CD4-positive, alpha-beta T cell treated with Interleukin-12 subunit alpha and Interleukin-12 subunit beta, for 1 hour (primary cell): ENCODE measurements at places on chromosomes 11 and 22.

- DNase-seq: no peak
Observed at GRCh38 chr11:110065189-110065588, 28.0 kb upstream of the ZC3H12C start.

DNA sequence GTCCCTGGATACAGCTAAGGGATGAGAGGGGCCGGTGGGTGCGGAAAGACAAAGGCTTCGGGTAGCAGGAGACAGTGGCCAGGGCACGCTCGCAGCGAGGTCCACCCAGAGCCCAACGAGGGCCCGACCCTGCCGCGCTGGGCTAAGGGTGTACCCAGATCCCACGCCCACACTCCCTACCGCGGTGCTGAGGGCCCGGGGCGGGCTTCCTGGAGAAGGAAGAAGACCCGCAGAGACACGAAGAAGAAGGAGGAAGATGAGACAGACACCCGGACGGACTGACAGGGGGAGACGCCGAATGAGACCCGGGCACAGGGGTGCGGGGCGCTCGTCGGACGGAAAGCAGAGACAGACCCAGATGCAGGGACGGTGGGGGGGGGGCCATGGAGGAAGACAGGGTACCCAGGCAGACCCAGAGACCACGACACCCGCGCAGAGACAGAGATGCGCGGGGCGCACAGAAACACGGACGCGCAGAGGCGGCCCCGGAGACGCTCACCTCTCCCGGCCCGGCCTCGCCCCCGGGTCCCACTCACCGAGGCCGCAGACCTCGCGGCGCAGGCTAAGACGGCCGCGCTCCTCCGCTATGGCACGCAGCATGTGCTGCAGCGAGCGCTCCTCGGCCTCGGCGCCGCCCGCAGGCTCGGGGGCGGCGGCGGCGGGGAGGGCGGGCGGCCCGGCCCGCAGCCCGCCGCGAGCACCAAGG is 437 bp downstream of the KIAA0930 start:
- no peak for DNase-seq

- DNase-seq: no peak
Observed at GRCh38 chr22:29109822-29110221, 37.0 kb downstream of the KREMEN1 start.

- no peak for DNase-seq
Observed at GRCh38 chr11:1293619-1294015, 15.8 kb downstream of the TOLLIP start.

- DNase-seq: no peak
Observed at GRCh38 chr11:133541021-133541719, 8.9 kb upstream of the OPCML start.

- DNase-seq: no peak
Observed at GRCh38 chr11:28730336-28730735, 622.1 kb downstream of the METTL15 start.

DNA sequence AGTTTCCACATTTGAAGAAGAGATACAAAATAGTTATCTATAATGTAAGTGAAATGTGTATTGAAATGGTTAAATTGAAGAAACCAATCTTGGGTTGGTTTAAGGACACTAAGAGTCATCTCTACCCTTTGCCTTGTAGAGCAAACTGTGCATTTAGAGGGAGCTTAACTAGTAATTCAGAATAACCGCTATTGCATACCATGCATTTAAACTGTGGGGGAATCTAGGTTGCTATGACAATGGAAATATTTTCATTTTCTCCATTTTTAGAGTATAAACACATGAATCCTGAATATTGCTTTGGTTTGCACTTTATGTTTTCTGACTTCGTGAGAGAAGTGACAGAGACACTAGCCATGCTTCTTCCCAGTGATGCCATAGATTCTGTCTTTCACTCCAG is 39.7 kb downstream of the FAT3 start:
- DNase-seq: no peak

DNA sequence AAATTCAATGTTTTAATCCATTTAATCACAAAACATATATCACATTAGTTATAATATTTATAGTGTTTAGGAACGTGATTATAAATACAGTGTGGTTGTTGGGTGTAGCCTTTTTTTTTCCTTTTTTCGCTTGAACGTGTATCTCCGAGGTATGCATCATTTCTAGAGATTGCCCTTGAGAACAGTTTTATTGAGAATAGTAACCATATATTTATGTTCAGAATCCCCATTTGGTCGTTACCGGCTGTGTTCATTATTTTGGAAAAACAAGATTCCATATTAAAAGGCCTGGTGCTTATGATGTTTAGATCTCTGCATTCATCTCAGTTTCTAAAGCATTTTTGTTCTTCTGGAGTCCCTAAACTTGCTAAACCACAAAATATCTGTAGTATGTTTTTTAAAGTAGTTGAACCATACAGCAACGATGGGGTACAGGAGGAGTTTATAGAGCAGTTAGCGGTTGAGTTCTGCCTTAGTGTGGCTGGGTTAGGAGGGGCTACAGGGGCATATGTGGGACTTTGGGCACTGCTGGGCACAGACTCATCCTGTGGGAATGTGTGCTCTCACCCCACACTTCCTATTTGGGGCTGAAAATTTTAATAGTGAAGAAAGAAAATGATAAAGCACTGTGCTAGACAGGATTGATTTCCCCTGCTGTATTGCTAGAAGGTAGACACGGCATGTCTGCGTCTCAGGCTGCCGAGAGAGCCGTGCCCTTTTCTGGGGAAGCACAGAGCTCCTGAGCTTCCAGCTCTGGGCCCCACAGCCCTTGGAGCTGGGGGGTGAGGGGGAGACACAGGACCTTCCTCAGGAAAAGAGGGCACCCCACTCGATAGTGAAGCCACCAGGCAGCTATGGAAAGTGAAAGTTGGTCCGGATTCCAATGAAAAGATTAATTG is 81.5 kb upstream of the PPARA start:
- no peak for DNase-seq

DNA sequence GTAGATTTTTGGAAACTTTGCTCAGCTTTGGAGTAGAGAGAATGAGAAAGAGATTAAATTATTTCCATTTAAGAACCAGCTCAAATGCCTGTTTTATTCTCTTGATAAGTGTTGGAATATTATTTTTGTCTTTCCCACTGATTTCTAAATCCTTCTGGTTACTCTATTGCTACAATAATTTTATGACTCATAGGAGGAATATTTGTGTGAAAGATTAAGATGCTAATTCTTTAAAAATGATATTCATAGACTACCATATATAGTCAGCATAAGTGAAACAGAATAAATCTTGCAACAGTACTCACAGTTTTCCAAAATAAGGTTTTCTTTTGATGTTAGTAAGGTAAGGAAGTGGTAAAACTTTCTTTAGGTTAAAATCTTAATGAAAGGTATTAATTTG is 60.9 kb downstream of the YAP1 start:
- no peak for DNase-seq

GRCh38 chr22:46612341-46612903 is 7.8 kb upstream of the GRAMD4 start:
- no peak for DNase-seq

DNA sequence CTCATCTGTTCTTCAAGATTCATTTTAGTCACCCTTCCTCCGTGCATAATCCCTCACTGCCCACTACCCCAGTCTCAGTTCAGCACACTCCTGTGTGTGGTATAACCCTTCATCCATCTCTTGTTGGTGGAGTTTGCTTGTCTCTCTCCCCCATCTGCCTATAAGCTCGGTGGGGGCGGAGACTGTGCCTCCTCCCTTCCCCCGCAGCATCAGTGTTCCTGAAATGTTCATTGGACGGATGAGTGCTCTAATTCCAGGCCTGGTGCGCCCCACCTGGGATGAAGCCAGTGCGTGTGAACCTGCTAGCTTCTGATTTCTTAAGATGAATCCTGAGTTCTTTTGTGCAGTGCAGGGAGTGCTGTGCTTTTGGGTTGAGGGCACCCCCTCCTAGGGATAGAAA is 100.0 kb downstream of the GRIK4 start:
- DNase-seq: no peak

- DNase-seq: no peak
Observed at GRCh38 chr11:44970293-44970692, 19.6 kb upstream of the TP53I11 start.

- no peak for DNase-seq
Observed at GRCh38 chr22:24485170-24485569, 10.0 kb upstream of the UPB1 start.

DNA sequence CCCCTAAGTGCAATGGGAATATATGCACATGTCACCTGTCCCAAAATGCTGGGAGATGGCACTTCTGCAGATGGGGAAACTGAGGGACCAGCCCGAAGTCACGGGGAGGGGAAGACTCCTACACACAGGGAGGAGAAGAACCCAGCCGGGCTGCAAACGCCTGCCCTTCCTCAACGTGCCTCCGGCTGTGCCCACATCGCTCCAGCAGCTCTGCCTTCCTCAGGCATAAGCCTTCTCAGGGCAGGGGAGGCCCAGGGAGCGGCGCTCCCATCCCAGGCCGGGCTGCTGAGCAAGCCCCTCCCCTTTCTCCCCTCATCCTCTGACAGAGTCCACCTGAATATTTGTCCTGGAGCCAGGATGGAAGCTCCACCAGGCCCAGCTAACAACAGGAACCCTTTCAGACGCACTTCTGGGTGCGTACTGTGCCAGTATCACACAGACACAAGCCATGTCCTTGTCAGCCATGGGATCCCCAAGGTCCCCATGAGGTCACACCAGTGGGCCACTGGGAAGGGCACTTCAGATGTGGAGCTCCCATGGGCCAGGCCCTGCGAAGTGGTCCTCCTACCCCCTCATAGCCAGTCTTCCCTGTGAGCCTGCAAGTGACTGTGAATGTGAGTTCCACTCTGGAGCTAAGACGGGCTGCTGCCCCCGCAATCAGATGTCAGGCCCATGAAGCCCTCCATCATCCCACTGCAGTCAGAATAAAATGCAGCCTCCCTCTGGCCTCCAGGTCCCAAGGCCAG is 2.5 kb upstream of the CD81 start:
- DNase-seq: no peak

DNA sequence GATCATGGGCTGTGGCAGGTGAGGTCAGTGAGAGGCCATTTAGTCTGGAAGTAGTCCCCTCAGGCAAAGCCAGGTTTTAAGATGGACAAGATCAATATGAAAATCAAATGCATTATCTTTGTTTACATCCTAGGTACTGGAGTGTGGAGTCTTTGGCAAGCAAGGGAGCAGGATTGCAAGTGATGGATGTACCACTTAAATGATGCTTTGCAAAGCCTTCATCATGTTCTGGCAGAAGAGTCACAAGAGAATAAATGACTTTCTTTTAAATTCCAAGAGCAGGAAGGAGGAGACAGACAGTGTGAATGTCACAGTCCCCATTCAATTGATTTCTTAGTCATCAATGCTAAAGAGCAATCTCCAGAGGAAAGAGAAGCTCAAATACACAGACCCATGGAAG is 908.3 kb downstream of the FAM181B start:
- DNase-seq: no peak

- no peak for DNase-seq
Observed at GRCh38 chr11:8355416-8355742, 91.7 kb upstream of the LMO1 start.

- DNase-seq: no peak
Observed at GRCh38 chr11:45477588-45477987, 187.8 kb downstream of the CHST1 start.

GRCh38 chr11:134794192-134794591 is 382.1 kb upstream of the B3GAT1 start:
- DNase-seq: no peak

GRCh38 chr11:90908074-90908473 is 685.2 kb upstream of the CHORDC1 start:
- no peak for DNase-seq

DNA sequence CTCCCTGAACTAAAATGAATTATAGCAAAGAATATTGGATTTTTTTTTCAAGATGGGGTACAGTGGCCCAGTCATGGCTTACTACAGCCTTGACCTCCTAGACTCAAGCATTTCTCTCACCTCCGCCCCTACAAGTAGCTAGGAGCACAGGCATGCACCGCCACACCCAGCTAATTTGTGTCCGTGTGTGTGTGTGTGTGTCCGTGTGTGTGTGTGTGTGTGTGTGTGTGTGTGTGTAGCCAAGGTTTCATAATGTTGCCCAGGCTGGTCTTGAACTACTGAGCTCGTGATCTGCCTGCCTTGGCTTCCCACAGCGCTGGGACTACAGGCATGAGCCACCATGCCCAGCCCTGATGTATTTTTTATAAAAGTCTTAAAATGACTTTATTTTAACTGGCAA is 12.6 kb downstream of the THYN1 start:
- DNase-seq: no peak

DNA sequence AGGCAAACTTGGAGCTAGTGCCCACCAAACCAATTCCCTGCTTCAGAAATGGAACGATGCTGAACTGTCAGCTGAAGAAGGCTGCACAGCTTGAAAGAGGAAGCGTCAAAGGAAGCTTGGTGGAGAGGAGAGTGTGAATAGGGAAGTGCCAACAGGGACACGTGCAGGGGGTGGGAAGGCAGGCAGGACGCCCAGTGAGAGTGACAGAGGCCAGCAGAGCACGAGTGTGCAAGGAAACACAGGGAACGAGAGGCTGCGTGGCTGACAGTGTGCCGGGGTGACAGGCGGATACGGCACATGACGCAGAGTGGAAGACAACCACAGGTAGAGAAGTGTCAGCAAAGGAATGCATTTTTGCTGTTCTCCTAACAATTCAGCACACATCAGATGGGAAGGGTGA is 196.4 kb downstream of the LARGE1 start:
- DNase-seq: no peak

GRCh38 chr11:15650105-15650938 is 535.6 kb downstream of the INSC start:
- DNase-seq: peak; percentile 68

- DNase-seq: no peak
Observed at GRCh38 chr22:36171941-36172340, 11.4 kb upstream of the APOL3 start.

- no peak for DNase-seq
Observed at GRCh38 chr11:27107548-27107947, 66.9 kb downstream of the BBOX1 start.

DNA sequence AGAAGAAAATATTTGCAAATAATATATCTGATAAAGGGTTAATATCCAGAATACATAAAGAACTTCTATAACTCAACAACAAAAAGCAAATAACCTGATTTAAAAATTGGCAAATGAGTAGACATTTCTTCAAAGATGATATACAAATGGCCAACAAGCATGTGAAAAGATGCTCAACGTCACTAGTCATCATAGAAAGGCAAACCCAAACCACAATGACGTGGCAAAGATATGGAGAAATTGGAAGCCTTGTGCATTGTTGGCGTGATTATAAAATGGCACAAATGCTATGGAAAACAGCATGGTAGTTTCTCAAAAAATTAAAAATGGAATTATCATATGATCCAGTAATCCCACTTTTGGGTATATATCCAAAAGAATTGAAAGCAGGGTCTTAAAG is 466.3 kb downstream of the TBC1D22A start:
- no peak for DNase-seq

GRCh38 chr22:38652859-38653258 is 3.3 kb downstream of the FAM227A start:
- no peak for DNase-seq

DNA sequence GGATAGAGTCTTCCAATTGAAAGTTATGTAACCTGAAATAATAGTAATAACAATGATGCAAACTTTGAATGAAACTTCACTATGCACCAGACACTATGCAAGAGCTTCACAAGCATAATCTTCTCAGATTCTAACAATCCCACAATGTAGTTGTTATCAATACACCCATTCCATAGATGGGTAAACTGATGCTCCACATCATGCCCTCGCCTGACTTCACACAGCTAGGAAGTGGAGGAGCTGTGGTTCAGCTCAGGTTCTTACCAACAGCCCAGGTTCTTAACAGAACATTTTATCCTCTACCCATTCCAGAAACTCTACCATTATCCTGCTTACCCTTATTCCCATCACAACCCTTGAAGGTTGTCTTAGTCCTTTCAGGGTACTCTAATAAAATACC is 50.4 kb upstream of the HMGXB4 start:
- no peak for DNase-seq
